ENCODE measurements at places on chromosomes 13 and 19.
A peak's percentile ranks its signal among the peaks of the same experiment; 100 is the strongest.

DNA sequence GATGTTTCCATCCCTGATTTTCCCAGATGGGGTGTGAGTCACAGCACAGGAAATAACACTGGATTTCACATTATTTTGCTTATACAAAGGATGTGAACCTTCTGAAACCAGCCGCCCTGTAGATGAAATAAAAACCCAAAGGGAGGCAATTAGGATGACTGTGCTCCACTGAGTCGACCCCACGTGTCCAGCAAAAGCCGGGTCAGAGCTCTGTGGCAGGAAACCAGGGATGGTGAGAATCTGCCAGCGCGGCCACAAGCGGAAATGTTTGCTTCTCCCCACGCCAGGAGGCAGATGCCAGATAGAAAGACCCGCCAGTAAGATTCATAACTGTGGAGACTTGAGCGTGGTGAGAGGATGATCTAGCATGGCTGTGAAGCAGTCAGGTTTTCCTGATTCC is 764.4 kb downstream of the LIG4 start:
- no peak for DNase-seq

- no peak for DNase-seq
These were observed 1.1 kb downstream of the DACH1 start for GRCh38 chr13:71865874-71866334.

DNA sequence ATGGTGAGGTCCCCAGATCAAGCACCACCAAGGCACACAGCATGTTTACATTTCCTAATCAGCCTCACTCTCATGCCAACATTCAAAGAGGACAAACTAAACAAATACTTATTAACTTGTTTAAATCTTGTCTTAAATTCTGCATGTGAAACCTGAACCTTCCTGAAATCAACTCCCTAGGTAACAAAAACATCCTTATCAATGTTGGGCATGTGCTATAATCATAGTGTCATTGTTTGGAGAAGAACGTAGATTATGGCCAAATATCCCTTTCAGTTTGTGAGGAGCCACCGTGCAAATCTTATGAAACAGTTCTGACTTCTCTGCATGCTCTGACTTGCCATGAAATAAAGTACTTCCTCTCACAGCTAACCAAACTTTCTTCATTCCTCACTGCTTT is 123.8 kb downstream of the NDFIP2 start:
- DNase-seq, result no peak

- DNase-seq, result no peak
These were observed 25.9 kb downstream of the RXFP2 start for GRCh38 chr13:31765138-31765785.

DNA sequence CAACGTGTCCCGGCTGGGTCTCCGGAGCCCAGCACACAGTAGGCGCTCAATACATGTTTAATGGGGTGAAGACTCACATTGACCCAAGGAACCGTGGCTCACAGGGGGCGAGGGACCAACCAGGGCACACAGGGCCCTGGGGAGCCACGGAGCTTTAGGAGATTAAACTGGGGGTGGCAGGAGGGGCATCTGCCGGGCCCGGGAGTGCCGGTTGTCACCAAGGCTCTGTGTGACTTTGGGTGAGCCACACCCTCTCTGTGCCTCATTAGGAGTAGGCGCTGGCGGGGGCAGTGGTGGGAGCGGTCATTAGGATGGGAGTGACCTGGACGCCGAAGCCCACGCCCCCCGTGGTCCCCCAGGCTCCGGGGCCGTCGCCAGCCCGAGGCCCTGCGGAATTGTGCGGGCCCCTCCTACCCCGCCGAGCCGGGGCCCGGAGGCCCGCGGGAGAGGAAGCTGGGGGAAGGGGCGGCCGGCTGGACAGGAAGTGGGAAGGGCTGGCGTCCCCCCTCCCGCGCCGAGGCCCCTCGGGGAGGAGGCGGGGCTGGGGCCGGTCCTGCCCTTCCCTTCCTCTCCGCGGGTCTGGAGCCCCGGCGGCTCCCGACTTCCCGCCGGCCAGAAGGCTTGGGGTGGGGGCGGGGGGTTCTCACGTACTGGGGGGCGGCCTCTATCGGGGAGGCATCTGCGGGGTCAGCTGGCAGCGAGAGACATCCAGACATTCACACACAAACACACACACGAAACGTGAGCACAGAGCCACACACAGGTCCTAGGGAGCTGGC is 1.8 kb upstream of the SSBP4 start:
- DNase-seq, result peak; percentile 54

- DNase-seq, result peak; percentile 51
These were observed 22.5 kb upstream of the POU2F2 start for GRCh38 chr19:42154471-42155323.

- DNase-seq, result no peak
These were observed 11.9 kb downstream of the UNC13A start for GRCh38 chr19:17676295-17676694.

DNA sequence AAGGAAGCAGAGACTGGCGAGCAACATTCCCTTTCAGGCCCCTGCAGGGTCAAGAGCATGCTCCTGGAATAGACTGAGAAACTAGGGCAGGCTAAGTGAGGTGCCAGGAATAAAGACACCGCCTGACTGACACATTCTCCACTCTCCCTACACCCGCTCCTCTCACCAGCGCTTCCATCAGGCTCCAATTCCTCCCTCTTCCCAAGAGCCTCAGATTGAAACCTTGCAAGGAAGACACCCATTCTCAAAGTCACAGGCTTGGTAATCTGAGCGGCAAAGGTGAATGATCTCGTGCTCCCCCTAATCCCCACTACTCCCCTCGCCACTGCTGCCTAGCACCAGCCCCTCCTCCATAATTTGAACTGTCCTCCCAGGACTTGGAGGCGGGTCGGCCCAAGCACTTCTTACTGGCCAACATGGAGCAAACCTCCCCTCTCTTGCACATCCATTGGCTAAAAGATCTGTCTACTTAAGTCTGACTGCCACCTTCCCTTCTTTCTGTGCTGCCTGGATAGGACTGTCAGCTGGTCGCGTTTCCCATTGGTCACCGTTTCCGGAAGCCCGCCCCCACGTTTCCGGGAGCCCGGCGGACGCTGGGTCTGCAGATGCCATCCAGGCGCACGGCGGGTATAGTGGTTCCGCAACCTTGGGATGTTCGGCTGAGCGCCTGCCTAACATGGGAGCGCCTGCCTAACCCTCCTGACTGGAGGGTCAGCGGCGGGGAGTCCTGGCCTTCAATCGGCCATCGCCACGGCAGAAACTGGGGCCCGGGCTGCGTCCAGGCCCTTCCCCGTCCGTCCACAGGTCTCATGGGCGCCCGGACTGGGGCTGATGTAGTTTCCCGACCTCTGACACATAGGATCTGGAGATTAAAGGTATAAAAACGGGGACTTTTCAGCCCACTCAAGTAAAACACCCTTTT is 33.6 kb downstream of the ZNF383 start:
- DNase-seq, result peak; percentile 91

DNA sequence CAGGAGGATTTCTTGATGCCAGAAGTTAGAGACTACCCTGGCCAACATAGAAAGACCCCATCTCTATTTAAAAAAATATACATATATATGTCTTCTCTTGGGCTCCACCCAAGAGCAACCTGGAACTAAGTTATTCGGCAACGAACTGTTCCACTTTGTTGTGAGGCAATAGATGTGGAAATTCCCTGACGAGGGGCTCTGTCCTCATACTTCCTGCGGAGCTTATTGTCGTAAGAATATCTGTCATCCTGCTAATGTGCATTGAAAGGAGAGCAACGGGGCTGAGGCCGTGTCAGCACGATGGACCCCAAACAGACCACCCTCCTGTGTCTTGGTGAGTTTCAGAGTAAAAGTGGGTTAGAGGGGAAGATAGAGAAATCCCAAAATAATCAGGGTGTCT is at the start of gene FCAR:
FCAR (plus strand) TSS at position 246 of the 400 bp plus-strand sequence; CDS start at position 301, 55 bp downstream.
- no peak for DNase-seq

- DNase-seq, result no peak
These were observed 7.6 kb upstream of the RSPH6A start for GRCh38 chr19:45822716-45823115.

GRCh38 chr19:44687888-44688287 is 11.1 kb upstream of the CEACAM16 start:
- no peak for DNase-seq

GRCh38 chr13:94312511-94313216 is 166.8 kb downstream of the DCT start:
- DNase-seq, result peak; percentile 77

DNA sequence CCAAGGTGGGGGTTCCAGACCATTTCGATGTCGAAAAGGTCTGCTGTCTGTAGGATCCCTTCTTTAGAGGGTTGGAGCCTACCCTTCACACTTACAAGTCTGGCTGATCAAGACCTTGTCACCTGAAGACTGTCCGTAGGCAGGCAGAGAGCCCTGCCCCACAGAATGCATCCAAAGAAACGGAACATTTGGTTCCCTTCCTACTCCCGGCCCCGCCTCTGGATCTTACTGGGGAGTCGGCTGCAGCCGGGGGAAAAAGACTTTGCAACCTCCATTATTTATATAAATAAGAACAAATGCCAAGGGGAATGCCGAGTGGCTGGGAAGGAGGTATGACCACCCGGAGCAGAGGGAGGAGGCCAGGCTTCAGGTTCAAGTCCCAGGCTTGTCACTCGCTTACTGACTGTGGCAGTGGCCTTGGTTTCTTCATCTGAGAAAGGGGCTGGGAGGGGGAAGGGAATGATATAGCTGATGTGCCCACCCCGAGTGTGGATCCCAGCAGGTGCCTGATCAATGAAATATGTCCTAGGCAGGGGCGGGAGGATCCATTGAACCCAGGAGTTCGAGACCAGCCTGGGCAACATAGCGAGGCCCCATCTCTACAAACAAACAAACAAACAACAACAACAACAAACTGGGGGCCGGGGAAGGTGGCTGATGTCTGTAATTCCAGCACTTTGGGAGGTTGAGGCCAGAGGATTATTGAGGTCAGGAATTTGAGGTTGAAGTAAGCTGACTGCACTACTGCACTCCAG is 48.7 kb downstream of the RFX2 start:
- DNase-seq, result no peak

DNA sequence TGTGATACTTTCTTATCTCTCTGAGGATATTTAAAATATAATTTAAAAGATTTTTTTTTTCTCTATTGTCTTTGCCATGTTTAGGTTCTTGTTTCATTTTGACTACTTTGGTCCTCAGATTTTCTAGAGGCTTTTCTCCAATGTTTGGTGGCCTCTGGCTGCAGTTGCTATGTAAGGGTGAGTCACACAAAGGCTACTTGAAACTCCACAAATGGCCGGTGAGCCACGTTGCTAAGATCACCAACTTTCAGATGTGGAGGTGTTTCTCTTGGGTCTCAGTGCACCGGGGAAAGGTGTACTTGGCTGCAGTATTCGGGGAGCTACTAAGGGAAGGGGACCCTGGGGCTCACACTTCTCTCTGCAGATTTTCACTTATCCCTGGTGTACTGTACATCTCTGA is 248.1 kb downstream of the HS6ST3 start:
- no peak for DNase-seq

DNA sequence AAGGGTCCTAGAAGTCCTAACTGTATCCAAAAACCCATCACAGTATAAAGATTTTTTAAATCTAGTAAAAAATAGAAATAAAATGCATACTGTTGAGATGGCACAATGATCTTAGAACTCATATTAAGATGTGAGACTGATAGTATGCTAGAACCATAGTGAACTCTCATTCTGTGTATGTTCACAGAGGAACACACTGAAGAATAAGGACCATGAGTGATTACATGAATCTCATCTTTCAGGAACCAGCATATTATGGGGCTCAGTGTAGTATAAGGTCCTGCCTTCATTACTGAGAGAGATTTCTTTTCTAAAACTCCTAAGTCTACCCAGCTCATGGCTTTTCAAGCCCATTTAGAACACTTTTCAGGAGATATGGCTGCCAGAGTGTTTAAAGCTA is 59.8 kb upstream of the RFC3 start:
- no peak for DNase-seq

- DNase-seq, result no peak
These were observed 11.3 kb upstream of the UBL3 start for GRCh38 chr13:29861694-29862110.

- DNase-seq, result no peak
These were observed 4.6 kb downstream of the CPAMD8 start for GRCh38 chr19:17021793-17022590.

GRCh38 chr19:40309666-40310065 is 24.5 kb upstream of the AKT2 start:
- no peak for DNase-seq

- no peak for DNase-seq
These were observed at the start of gene NRTN for GRCh38 chr19:5804516-5805461. TSS of gene NRTN (plus strand) at chr19:5805067. CDS start at chr19:5824166, 19,099 bp downstream.

DNA sequence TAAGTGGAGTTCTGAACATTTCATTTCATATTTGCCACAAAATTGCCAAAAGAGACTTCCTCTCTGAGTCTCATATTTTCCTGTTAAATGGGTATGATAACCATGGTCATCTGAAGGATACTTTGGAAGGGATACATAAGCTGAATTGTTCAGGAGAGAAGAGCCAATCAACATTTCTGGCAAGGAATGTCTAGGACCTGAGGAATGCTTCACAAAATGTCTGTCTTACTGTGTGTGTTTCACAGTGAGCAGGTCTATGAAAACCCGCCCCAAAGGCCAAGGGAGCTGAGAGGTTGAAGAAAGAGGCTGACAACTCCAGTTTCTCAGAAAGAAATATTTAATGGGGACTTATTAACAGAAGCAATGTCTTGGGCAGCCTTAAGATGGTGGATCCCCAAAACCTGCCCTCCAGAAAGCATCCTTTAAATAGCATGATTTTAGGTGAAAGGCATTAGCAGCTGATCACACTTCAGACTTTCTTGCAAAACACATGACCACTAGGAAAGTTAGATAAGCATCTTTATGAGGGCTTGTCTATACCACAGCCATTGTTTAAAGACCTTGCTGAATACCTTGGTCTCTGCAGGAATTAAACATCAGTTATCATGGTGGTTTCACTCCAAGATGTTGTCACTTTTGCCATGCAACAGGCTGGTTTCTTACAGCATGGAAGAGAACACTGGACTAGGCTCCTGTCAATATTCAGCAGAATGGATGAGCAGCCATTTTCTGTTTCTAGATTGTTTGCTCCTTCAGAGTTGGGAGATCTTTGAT is 78.9 kb downstream of the TNFSF11 start:
- no peak for DNase-seq

GRCh38 chr13:41756198-41756880 is 204.6 kb downstream of the VWA8 start:
- no peak for DNase-seq

- no peak for DNase-seq
These were observed 20.1 kb upstream of the N4BP2L1 start for GRCh38 chr13:32447894-32448623.

DNA sequence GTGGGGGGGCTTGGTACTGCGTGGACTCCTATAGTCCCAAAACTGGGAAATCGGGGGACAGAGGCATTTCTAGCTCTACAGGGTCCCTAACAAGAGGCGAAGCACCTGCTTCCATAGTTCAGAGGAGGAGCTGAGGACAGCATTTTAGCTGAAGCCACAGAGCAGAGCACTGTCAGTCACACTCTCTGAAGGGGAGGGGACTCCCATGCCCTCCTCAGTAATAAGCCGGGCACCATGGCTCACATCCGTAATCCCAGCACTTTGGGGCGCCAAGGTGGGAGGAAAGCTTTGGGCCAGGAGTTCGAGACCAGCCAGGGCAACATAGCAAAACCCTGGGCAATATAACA is 3.8 kb downstream of the NPAS1 start:
- DNase-seq, result no peak
